ENCODE measurements at places on chromosomes 6 and 20.

DNA sequence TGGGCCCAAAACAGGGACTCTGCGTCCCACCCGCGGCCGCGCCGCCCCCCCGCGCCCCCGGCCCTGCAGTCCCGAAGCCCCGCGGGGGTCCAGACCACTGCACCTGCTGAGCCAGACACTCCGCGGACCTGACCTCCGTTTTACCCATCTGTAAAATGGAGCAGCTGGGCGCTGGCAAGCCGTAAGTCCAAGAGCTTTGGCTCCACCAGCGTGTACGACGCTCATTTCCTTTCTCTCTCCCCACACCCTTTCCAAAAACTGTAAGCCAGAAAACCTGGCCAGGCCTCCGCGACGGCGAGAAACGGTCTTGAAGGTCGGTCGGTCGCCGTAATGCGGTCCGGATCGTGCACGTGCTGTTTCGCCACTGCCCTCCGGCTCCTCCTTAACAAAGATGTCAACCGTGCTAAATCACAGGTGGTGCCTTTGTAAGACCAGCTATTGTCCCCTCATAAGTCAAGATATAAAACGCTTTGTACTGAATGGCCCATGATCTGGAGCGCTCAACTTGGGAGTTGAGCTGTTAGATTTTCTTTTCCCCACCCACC, 7.8 kb upstream of the NR2E1 start:
- DNase-seq = no peak

DNA sequence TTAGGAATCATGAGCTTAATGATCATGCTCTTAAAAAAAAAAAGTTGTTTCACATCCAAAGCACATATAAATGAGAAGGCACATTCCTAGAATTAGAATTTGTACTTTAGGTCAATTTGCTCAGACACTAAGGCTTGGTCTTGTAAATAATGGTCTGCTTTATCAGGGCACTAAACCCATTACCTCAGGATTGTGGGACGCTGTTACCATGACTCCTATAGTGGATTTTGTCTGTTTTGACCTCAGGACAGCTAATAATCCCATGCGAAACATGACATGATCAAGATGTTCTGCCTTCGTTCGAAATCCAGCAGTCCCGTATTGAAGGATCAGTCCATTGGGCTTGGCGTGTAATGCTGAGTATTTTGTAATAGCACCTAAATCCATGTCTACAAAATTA, 2.4 kb downstream of the PGM3 start:
- no peak for DNase-seq

GRCh38 chr6:3977875-3978711, 100.8 kb downstream of the FAM217A start:
- no peak for DNase-seq

GRCh38 chr6:70811788-70812187, 144.1 kb downstream of the SMAP1 start:
- no peak for DNase-seq

GRCh38 chr20:4901031-4901818, 100.1 kb downstream of the SLC23A2 start:
- no peak for DNase-seq

DNA sequence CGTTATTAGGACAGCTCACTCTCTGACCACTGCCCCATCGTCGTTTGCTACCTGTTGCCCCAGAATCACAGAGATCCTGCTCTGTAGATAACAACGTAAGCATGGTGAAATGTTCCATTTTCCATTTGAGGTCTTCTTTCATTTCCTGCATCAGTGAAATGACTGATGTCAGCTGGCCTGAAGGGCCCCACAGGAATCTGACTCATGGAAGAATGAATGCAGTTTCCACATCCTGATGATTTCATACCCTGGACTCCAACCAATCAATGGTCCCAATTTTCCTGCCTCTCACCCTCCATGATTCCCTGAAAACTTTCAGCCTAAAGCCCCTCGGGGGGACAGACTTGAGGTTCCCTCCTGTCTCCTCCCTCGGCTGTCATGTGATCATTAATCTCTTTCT, 394.4 kb upstream of the CDH4 start:
- DNase-seq = no peak

DNA sequence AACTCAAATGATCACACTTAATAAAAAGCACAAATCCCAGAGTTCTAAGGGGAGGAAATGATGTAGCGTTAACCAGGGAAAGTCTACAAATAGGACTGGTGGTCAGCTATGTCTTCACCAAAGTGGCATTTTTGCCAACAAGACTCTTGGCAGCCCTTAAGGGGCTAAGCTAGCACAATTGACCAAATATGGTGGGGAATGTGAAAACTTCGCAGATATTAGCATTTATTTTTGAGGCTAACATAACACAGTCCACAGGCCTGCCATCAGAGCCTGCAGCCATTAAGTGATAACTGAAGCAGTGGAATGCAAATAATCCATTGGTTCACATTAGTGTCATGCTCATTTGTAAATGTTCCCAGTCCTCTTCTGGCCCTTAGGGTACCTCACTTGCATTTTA, 274.6 kb downstream of the FOXC1 start:
- DNase-seq = no peak

- DNase-seq = no peak
Measured at GRCh38 chr6:34098045-34098936, 47.6 kb downstream of the GRM4 start.

GRCh38 chr6:141986457-141986856, 146.3 kb upstream of the GJE1 start:
- no peak for DNase-seq

GRCh38 chr20:2902291-2902690, 29.0 kb downstream of the PTPRA start:
- no peak for DNase-seq

DNA sequence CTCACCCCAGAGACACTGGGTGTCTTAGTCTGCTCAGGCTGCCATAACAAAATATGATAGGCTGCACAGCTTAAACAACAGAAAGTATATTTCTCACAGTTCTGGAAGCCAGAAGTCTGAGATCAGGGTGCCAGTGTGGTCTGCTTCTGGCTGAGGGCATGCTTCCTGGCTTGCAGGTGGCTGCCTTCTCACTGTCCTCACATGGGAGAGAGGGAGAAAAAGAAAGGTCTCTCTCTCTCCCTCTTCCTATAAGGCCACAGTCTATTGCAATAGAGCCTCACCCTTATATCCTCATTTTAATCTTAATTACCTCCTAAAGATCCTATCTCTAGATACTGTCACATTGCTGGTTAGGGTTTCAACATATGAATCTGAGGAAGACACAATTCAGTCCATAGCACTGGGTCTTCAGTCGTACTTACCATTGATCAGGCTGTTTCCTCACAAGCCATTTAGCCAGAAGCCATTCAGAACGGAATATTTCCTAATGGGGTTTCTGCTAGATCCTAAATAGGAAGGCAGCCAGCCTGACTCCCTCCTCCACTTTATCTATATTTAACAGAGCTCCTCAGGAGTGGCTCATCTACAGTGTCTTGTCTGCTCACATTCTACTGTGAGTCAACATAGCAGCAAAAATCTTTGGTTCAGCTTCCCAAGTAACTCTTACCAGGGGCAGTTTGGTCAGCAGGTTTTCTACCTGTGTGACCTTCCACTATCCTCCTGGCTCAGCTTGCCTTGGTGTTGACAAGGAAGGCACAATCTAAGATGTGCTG, 42.2 kb downstream of the CD164 start:
- no peak for DNase-seq

DNA sequence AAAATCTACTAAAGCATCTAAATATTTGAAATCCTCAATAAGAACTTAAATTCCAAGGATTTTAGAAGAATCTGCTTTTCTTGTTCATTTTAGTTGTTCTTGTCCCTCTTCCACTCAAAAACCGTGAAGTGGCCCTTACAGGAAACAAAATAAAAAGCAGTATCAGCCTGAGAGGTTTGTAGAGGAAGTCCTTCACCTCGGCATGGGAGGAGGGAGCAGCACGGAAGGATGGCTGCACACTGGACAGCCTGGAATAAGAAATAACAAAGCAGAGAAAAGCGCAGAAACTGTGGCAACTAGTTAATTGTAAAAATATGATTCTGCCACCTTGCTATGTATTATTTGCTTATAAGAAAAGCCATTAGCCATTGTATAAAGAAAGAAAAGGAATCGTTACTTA, 46.1 kb downstream of the RALGAPA2 start:
- DNase-seq = no peak

DNA sequence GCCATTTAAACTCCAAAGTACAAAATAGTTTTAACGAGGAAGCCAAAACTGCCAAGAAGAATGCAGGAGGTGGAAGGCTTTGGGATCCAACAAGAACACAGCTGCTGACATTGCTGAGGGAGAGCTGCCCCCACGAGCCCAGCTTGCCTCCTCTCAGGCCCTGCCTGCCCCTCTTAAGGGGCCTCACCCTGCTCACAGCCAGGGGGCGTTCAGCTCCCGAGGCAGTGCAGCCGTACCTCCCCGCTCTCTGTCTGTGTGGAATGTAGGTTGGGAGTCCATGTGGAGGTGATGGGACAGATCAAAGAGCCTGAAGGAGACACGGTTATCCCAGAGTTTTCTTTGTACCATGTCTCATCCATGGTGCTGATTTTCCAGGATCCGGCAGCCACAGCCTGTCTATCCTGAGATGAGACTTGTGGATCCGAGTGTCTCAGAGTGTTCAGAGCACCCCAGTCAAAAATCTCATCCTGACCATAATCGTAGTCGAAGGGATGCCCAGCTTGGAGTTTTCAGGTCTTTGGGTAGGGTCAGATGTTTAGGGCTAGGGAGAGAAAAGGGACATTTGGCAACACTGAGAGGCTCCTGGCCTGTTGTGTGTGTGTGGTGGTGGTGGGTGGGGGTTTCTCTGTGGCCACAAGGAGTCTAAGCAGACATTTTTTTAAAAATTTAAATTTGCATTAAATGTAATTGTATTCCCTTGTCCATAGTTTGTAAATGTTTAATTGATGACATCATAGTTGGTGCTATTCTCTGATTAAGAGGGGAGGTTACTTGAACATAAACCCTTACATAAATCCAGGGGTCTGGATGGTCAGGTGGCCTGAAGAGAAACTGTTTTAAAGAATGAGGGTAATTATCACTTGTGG, 111.4 kb upstream of the CLDN20 start:
- DNase-seq = no peak

DNA sequence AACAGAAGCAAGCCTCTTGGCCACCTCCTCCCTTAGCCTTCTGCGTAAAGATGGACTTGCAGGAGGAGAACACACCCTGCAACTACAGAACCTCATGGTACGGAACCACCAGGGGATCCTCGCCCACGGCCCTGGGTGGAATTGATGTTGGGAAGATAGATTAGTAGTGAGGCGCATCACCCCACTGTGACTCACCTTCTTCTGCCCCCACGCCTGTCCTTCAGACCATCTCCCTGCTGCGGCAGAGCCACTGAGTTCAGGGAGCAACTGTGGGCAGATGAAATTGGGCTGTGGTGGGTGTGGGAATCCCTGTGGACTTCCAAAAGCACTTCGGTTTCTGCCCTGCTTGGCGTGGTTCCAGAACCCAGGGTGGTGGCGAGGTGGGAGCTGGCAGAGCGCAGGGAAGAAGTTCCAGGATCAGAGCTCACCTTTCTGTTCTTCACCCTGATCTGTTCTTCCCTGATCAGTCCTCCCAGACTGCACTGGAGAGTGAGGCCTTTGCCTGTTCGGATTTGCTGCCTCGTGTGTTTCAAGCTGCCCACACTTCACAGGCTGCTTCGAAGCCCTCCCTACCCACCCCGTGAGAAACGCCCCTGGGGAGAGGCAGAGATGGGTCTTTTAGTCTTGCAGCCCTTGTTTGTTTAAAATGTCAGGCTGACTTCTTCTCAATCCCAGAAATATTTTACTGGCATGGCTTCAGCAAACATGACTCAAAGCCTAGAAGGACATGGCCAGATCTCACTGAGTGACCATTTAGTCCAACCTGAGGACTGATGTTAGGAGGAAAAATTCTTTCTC, 92.8 kb upstream of the MLN start:
- no peak for DNase-seq

DNA sequence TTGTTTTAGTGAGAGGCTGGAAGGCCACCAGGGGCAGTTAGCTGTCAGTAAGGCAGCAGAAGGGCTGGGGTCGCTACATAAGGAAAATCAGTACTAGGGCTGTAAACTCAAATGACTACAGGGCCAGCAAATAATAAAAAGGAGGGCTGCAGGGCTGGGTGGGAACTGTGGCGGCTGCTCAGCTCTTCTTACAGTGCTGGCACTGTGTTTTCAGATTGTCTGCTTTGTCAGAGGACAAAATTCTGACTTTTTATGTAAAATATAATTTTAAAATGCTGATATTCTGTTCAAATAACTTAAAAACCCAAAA, 23.2 kb downstream of the HLA-A start:
- DNase-seq = no peak

DNA sequence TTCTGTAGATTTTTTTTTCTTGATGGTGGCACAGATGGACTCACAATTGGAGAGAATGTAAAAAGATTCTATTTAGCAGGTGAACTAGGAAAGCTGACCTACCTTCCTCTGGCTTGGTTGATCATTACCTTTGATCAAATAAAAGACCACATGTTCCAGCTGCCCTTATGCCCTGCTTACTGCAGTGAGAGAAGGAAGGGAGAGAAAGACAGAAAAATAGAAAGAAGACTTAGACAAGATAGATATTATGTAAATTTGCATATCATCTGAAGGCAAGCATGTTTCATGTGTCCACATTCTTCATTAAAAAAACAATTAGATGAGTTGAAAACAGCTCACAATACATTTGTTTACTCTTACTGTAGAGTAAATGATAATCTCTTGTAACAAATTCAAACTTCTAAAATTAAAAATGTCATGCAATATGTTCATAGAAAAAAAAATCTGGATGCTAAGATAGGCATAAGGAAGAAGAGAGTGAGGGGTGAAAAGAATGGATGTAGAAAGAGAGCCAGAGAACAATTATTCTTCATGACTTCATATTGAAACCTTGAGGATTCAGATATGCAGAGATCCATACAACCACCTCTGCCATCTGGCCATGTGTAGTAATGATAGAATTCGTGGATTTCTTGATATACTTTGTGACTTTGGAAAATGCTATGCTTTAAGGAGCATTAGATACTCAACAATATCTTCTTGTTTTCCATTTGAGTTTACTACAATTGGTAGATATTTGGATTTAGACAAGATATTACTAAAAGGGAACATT, 71.7 kb downstream of the RFX6 start:
- no peak for DNase-seq

GRCh38 chr6:157952861-157953351, 28.8 kb upstream of the SYNJ2 start:
- DNase-seq = no peak

GRCh38 chr20:62156592-62157386, 13.2 kb downstream of the SS18L1 start:
- DNase-seq = no peak

DNA sequence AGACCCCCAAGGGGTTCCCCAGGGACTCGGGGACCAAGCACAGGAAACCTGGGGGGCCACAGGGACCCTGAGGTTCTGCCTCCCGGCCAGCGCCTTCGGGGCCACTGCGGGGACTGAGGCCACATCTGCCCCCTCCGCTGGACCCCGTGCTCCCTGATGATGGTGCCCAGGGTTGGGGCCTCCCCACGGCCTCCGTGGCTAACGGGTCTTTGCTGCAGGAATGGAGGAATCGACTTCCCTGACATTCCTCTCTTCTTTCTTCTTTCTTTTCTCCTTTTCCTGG, 330.2 kb downstream of the TAF4 start:
- DNase-seq = no peak
